ENCODE measurements at places on chromosomes 16 and 17. TPM values are rescaled to one million over a fixed set of nuclear protein-coding genes. Genes with fewer than 3 reads are reported as not detected.
A peak's percentile ranks its signal among the peaks of the same experiment; 100 is the strongest.

DNA sequence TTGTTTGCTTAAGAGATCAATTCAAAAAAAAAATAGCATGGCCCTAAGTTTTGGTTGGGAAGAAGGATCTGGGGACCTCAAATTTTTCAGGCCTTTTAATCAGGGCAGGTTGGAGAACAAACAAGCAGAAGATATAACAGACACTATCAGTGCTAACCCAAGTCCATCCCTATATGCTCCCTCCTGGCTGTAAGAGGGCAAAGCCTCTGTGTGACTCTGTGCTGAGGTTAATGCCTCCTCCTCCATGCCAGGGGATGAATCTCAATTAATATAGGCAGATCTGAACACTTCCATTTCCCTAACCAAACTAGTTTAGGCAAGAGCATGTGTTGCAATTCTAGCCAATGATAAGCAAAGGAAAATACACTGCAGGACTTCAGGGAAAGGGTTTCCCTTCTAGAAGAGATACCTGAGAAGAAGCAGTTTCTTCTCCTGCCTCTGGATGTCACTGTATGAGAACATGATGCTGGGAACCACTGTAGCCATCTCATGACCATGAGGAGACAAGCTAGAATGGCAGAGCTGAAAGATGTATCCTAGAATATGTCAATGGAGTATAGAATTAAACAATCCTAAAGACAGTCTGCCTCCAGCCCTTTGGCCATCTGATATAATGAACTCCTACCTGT is 76.0 kb downstream of the CHD9NB start:
- H3K27me3 ChIP-seq: peaks cover 20% of the 10 kb centered on the region
- no peaks in the 10 kb centered on the region for H3K36me3 ChIP-seq
- H3K4me3 ChIP-seq: no peak overlapping the region
- DNase-seq: no peak
- no peak overlapping the region for H3K27ac ChIP-seq

- H3K27me3 ChIP-seq: no peaks in the 10 kb centered on the region
- peak overlapping the region; percentile 94 for H3K4me3 ChIP-seq
- H3K4me1 ChIP-seq: peaks cover 59% of the 10 kb centered on the region
- peaks cover 7% of the 10 kb centered on the region for H3K36me3 ChIP-seq
- peak overlapping the region; percentile 85 for H3K27ac ChIP-seq
Observed at GRCh38 chr17:81870131-81870980, 781 bp downstream of the ARHGDIA start.

- H3K27ac ChIP-seq: peak overlapping the region; percentile 100
- peaks cover 18% of the 10 kb centered on the region for H3K36me3 ChIP-seq
- H3K27me3 ChIP-seq: no peaks in the 10 kb centered on the region
- H3K4me3 ChIP-seq: peak overlapping the region; percentile 95
Observed at GRCh38 chr17:16381496-16381820, 567 bp downstream of the UBB start.

DNA sequence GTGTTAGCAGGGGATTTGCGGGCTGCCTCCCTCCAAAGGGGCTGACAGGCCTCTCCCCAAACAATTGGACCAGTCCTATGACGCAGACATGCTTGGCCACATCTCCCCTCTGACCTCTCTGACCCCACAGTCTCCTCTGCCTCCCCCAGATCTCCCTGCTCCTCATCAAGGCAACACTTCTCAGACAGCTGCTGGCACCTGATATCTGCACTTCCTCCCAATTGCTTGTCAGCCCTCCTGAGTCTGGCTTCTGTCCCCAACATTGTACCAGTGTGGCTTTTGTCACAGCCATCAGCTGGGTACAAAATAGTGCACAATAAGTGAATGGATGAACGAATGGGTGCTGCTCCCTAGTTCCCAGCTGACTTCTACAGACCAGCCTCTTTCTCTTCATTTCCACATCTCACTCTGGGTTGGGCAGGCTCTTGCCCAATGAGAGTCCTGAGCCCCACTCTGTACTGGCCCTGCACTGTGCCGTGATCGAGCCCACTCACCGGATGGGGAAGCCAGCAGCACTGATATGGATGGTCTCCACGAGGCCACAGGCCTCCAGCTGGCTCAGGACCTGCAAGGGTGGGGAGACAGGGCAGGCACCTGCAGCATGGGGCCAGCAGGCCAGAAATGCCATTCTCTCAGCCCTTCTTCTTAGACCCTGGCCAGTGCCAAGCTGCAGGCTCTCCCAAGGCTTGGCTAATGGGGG is 17.1 kb downstream of the ZNHIT3 start:
- H3K36me3 ChIP-seq: peaks cover 11% of the 10 kb centered on the region
- no peak for DNase-seq
- no peaks in the 10 kb centered on the region for H3K4me1 ChIP-seq
- no peak overlapping the region for H3K4me3 ChIP-seq

ITGAX gene
- 79.3 TPM for total RNA-seq

DNA sequence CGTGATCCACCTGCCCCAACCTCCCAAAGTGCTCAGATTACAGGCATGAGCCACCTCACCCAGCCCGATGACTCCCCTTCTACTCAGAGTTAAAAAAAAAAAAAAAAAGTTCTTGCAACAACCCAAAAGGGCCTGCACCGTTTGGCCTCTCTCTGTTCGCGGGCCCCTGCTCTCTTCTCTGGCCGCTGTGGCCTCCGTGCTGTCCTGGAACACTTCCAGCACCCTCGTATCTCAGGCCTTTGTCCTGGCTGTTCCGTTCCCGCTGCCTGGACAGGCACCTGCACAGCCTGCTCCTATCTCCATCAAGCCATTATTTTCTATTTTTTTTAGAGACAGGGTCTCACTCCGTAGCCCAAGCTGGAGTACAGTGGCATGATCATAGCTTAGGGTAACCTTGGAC is 10.8 kb downstream of the MYO1C start:
- H3K36me3 ChIP-seq: peaks cover 4% of the 10 kb centered on the region
- no peak for DNase-seq
- no peaks in the 10 kb centered on the region for H3K27me3 ChIP-seq
- H3K27ac ChIP-seq: no peak overlapping the region
- peaks cover 4% of the 10 kb centered on the region for H3K4me1 ChIP-seq
- no peak overlapping the region for H3K4me3 ChIP-seq

- no peak for DNase-seq
- peak overlapping the region; percentile 77 for H3K4me3 ChIP-seq
- H3K27ac ChIP-seq: no peak overlapping the region
- H3K27me3 ChIP-seq: peaks cover 47% of the 10 kb centered on the region
- H3K36me3 ChIP-seq: peaks cover 6% of the 10 kb centered on the region
- peaks cover 9% of the 10 kb centered on the region for H3K4me1 ChIP-seq
Observed at GRCh38 chr16:55510185-55510805, 1.4 kb downstream of the LPCAT2 start.

- H3K4me1 ChIP-seq: peaks cover 90% of the 10 kb centered on the region
- H3K4me3 ChIP-seq: no peak overlapping the region
- peaks cover under 1% of the 10 kb centered on the region for H3K27me3 ChIP-seq
- DNase-seq: no peak
- no peaks in the 10 kb centered on the region for H3K36me3 ChIP-seq
- H3K27ac ChIP-seq: peak overlapping the region; percentile 85
Observed at GRCh38 chr16:79071424-79071823, 529.1 kb downstream of the MAF start.

DNA sequence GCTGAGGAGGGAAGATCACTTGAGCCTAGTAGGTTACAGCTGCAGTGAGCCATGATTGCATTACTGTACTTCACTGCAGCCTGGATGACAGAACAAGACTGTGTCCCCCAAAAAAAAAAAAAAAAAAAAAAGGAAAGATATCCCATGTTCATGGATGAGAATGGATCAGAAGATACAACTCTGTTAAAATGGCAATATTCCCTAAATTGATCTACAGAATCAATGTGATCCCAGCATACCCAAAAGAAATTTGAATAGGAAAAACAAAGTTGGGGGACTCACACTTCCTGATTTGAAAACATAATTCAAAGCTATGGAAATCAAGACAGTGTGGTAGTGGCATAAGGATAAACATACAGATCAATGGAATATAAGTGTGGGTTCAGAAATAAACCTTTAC is 12.7 kb upstream of the KANSL1 start:
- no peak overlapping the region for H3K4me3 ChIP-seq
- peaks cover 12% of the 10 kb centered on the region for H3K36me3 ChIP-seq
- no peaks in the 10 kb centered on the region for H3K27me3 ChIP-seq

- H3K27ac ChIP-seq: peak overlapping the region; percentile 99
- DNase-seq: no peak
- H3K36me3 ChIP-seq: peaks cover 44% of the 10 kb centered on the region
- peak overlapping the region; percentile 16 for H3K4me3 ChIP-seq
Observed at GRCh38 chr16:50677351-50677750, 3.8 kb downstream of the SNX20 start.

SOCS7 gene
- 44.7 TPM for total RNA-seq

DNA sequence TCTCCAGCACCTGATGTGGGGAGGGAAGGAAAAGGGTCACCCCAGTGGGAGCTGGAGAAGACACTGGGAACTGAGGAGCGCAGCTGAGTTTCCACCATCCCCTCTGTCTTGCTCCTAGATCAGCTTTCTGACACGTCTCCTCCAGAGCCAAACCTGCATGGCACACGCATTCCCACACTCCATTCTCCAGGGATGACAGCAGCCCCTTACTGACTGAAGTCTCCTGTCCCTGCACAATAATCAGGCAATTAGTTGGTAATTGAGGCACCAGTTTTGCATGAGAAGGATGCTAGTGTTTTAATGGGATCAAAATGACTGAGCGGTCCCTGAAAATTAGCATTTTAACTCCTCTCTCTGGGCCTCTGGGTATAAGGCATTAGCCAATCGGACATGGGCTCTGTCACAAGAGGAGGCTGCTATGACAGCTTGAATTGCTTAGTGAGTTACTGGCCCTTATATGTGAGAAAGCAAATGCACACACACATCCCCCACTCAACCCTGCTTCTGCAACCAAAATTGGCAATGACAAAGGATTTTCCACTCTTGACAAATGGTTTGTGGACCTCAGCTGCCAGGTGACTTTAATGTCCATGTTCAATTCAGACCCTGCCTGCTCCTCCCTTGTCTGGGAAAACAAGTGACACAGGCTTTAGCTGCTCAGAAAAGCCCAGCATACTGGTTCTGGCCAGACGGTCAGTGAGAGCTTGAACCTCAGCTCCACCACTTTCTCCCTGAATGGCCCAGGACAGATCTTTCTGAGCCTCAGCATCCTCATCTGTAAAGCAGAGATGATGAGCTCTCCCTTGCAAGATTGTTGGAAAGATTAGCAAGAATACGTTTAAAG is 57.2 kb upstream of the SREBF1 start:
- no peak overlapping the region for H3K4me3 ChIP-seq
- H3K36me3 ChIP-seq: peaks cover 5% of the 10 kb centered on the region
- DNase-seq: no peak
- no peaks in the 10 kb centered on the region for H3K27me3 ChIP-seq
- H3K27ac ChIP-seq: no peak overlapping the region

GRCh38 chr17:68878226-68878885 is 76.8 kb downstream of the ABCA8 start:
- H3K36me3 ChIP-seq: no peaks in the 10 kb centered on the region
- H3K27me3 ChIP-seq: no peaks in the 10 kb centered on the region
- H3K27ac ChIP-seq: no peak overlapping the region

DNA sequence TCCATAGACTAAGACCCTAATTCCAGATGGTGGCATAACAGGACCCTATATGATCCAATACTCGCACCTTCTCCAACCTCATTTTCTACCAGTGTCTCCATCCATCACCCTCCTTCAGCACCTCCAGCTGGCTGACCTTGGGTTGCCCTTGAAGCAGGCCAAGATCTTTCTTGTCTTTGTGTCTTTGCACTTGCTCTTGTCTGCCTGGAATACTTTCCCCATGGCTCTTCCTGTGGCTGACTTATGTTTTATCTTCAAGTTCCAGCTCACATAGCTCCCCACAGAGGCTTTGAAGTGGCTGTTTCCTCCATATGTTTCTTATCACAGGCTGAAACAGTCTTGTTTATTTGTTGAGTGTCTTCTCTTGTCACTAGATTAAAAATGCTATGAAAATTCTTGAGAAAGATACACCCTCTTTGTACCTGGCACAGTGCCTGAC is 29.6 kb upstream of the MMD start:
- DNase-seq: no peak
- peaks cover 18% of the 10 kb centered on the region for H3K27me3 ChIP-seq
- H3K4me1 ChIP-seq: peaks cover 6% of the 10 kb centered on the region
- no peak overlapping the region for H3K27ac ChIP-seq

GRCh38 chr16:57642160-57643135 is 14.0 kb downstream of the ADGRG1 start:
- H3K4me3 ChIP-seq: no peak overlapping the region
- peaks cover 6% of the 10 kb centered on the region for H3K4me1 ChIP-seq
- H3K36me3 ChIP-seq: no peaks in the 10 kb centered on the region
- H3K27me3 ChIP-seq: peaks cover 12% of the 10 kb centered on the region

GRCh38 chr17:76687298-76688164 is 23.2 kb downstream of the MXRA7 start:
- no peaks in the 10 kb centered on the region for H3K36me3 ChIP-seq
- H3K27me3 ChIP-seq: no peaks in the 10 kb centered on the region
- no peak overlapping the region for H3K4me3 ChIP-seq
- H3K27ac ChIP-seq: no peak overlapping the region
- no peaks in the 10 kb centered on the region for H3K4me1 ChIP-seq

DNA sequence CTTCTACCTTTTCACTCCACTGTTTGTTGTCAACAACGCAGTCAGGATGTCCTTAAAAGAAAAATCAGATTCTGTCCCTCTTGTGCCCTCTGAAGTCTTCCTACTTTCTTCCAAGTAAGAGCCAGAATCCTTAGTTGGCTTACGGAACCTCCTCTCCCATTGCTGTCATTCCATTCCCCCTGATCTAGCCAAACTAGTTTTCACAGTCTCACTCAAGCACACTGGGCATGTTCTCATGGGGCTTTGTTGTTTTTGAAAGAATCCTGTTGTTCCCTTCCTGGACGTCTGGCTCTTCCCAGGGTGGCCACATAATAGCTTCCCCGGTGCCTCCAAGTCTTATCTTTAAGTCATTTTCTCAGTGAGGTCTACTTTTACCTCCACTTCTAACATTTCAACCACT is 158.6 kb upstream of the ELAC2 start:
- H3K27ac ChIP-seq: no peak overlapping the region
- no peak for DNase-seq
- no peaks in the 10 kb centered on the region for H3K36me3 ChIP-seq
- no peaks in the 10 kb centered on the region for H3K4me1 ChIP-seq
- H3K4me3 ChIP-seq: no peak overlapping the region
- no peaks in the 10 kb centered on the region for H3K27me3 ChIP-seq

DNA sequence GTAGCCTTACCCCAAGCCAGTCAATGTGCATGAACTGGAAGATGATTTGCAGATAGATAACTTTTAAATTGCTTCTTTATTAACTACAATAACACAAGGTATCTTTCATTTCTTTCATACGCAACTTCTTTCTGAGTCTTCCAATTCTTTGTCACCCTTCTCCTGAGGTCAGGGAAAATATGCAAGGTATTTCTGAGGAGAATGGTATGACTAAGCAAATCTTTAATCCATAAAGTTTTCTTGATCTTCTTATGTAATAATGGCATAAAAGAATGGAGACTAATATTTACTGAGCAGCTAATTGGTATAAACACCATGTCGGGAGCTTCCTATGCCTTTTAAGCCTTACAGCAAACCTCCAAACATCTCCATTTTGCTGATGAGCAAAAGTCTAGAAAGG is 438.9 kb downstream of the KCNJ2 start:
- H3K27me3 ChIP-seq: no peaks in the 10 kb centered on the region
- H3K36me3 ChIP-seq: no peaks in the 10 kb centered on the region
- no peak overlapping the region for H3K27ac ChIP-seq
- no peaks in the 10 kb centered on the region for H3K4me1 ChIP-seq
- no peak overlapping the region for H3K4me3 ChIP-seq

SLC5A10 gene
- total RNA-seq: not detected

All from activated T-cell treated with anti-CD3 and anti-CD28 coated beads, Interleukin-2, amount 50 U/mL, for 72 hours (primary cell).